ENCODE measurements at places on chromosomes 13 and 19. TPM values are rescaled to one million over a fixed set of nuclear protein-coding genes. Genes with fewer than 3 reads are reported as not detected.

The IGLON5 gene
- total RNA-seq, result not detected

The ZNF709 gene
- total RNA-seq, result not detected

The SH2D3A gene
- total RNA-seq, result 12.1 TPM

The ZNF580 gene
- total RNA-seq, result 47.3 TPM

The AZU1 gene
- total RNA-seq, result not detected

The NCR1 gene
- not detected for total RNA-seq

The IL4I1 gene
- total RNA-seq, result 0.79 TPM

The C13orf46 gene
- total RNA-seq, result 0.10 TPM
